MV-4-11 (cell line): ENCODE measurements at places on chromosomes 4 and X.

DNA sequence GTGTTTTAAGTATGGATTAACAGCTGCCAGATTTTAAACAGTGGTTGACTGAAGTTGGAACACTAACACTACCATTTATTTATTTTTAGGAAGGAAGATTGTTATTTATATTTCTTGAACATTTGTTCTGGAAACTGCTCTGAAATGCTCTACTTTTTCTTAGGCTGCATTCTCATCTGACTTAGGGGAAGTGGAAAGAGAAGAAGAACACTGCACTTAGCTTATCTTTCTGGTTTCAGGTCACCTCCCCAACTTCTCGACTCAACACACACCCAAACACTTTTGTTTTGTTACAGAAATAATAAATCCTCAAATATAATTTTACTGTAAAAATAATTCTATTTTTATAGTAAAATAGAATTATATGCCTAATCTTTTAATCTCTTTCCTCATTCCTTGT lies 18.6 kb downstream of the BLTP1 start:
- peak; percentile 5 for DNase-seq

DNA sequence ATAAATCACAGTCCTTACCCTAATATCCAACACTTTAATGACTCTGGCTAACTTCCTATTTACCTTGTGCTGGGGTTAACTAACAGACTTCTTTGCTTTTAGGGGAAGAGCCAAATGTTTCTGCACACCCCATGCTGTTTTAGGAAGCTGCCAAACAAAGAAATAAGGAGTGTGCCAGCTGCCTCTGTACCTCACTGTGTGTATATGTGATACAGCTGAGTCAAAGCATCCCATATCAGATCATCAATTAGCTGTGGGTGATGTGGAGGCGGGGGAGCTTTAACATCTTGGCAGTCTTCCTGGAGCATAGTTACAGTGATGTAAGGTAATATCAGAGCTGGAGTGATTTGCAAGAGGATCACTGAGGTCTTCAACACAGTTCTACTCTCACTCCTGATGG lies 95.4 kb downstream of the COL25A1 start:
- DNase-seq, result no peak

DNA sequence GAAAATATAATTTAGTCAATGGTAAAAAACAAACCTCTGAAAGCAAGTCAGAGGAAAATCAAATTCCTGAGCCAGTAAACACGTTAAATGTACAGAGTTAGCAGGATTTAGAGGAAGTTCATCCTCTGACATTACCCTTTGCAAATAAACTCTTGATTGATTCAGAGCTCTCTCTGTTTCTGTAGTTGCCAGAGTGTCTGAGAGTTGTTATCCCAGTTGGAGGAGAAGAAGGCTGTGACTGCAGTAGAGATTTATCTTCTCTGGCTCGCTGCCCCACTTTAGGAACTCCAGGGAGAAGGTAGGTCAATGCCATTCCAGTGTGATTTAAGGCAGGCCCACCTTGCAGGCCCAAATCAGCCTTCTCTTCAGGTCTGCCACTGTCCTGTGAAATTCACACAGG lies 6.2 kb upstream of the AMOT start:
- no peak for DNase-seq

DNA sequence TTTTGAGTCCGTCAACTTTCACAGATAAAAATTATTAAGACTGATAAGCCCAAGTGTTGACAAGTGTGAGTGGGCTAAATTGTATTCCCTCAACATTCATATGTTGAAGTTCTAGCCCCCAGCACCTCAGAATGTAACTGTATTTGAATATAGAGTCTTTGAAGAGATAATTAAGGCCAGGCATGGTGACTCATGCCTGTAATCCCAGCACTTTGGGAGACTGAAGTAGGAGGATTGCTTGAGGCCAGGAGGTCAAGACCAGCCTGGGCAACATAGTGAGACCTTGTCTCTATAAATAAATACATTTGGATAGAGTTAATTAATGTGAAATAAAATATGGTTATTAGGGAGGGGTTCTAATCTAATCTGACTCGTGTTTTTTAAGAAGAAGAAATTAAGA lies 29.7 kb upstream of the SLC25A4 start:
- no peak for DNase-seq

DNA sequence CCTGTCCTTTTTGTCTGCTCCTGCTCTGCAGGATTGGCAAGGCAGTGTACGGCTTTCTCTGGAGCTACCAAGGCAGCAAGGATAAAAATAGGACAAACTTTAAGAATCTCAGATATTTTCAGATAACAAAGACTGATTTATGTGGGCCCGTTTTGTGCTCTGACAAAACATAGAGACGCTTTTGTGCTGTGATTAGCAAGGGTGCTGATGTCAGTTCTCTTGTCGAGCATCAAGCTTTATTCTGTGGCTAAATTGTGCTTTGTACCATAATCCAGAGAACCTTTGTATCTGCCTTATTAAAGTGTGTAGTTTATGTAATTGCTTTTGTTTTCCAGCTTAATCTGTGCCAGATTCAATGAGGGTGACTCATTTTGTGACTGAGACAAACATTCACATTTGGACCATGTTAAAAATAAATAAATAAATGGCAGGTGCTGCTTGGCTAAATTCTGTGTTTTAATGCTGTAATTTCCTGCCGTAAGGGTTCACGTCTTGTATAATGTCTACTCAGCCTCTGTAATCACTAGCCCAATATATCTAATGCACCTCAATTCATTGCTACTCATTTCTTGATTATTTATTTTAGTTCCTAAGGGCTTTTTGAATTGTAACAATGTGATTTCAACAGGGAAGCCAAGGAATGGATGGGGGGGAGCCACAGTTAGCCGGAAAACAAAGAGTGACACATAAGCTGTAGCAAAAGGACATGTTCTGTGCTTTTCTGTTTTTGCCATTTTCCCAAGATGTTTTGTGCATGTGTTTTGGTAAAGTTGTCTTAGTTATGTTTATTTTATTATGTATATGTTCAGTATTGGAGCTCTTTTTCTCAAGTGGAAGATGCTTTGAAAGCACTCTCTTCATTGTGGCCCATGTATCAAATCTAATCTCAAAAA lies 75.1 kb downstream of the GAB1 start:
- DNase-seq, result no peak

GRCh38 chr4:13922459-13922858 lies 294.9 kb upstream of the BOD1L1 start:
- DNase-seq, result no peak

GRCh38 chrX:48890934-48891401 lies 6.6 kb downstream of the TIMM17B start:
- no peak for DNase-seq

DNA sequence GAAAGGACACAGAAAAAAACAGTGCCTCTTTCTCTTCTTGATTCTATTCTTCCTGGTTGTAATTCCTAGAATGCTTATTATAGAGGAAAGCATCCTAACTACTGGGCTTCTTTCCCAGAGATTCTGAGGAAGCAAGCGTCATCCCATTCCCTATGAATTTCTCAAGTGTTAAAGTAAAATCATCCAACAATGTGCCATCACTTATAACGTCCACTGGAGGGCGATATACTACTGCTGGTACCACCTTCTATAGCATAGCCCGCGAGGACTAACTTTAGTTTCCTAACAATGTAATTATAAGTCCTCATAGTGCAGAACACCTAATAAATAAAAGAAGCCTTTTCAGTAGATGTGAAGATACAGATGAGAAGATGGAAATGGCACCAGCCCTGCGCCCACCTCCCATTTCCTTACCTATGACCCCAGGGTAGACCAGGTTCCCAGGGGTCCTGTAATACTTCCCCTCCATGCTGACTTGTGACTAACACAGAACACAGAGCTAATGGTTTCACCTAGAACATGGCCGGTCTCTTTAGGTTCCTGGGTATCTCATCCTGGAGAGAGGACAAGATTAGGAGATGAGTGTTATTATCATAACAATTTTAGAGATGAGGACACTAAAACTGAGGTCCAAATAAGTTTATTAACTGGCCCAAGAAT lies 4.2 kb downstream of the CENPVL3 start:
- no peak for DNase-seq

DNA sequence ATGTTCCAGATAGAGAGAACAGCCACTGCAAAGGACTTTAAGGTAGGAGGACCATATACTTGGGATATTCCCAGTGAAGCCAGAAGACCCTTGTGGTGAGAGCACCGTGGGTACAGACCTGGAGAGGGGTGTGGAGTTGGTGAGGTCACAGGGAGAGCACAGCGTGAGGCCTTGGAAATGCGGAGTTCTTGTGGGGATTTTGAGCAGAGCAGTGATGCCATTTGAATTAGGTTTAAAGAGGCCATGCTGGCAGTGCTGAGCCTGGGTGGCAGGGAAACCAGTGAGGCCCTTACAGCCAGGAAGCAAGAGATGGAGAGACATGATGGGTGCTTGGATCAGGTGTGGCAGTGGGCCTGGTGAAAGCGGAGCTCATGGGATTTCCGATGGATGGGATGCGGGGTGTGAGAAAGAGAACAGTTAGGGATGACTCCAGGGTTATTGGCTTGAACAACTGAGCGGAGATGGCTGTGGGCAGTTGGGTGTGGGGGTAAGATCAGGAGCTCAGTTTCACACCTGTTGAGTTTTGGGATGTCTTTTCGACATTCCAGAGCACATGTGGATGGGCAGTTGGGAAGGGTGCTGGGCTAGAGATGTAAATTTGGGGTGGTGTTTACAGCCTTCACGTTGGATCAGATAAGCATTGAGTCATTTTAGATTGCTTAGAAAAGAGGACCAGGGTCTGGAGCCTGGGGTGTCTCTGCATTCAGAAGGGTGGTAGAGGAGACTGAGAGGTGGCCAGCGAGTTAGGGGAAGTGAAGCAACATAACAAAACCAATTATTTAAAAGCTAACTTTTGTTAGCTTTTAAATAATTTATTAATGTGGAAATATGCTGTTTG lies 68.9 kb downstream of the TMEM131L start:
- DNase-seq, result no peak

DNA sequence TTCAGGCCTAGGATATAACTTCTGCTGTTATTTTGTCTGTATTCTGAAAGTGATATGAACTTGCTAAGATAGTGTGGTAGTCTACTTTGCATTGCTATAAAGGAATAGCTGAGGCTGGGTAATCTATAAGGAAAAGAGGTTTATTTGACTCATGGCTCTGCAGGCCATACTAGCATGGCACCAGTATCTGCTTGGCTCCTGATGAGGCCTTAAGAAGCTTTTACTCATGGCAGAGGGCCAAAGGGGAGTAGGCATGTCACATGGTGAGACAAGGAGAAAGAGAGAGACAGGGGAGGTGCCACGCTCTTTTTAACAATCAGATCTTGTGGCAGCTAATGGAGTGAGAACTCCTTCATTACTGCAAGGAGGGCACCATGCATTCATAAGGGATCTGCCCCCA lies 247.3 kb downstream of the GPAT3 start:
- no peak for DNase-seq

- DNase-seq, result peak; percentile 28
Observed at GRCh38 chr4:153623491-153623890, 60.6 kb upstream of the TLR2 start.
